Anterior cingulate cortex (tissue), 58 donors: ENCODE measurements at places on chromosomes 5 and 9.

GRCh38 chr5:71939452-71940230, 167.6 kb upstream of the MAP1B start:
- DNase-seq: no peak

- no peak for DNase-seq
Observed at GRCh38 chr5:60507687-60508086, 192.3 kb downstream of the DEPDC1B start.

DNA sequence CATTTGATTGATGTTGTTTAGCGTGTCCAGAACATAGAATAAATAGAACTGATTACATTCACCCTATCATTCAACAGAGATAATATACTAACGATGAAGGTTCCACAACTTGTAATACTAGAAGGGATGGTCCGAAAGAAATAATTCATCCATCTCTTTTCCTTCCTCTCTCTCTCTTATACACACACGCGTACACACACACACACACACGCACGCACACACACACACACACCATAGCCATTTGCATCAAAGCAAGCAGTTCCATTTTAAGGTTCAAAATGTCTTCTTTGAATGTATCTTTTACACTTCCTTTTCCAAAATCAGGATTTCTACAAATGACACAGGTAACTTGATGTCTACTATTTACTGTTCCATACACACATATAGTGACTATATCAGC, 887 bp downstream of the GDA start:
- DNase-seq: no peak

- no peak for DNase-seq
Observed at GRCh38 chr9:121354141-121354540, 15.9 kb downstream of the STOM start.

DNA sequence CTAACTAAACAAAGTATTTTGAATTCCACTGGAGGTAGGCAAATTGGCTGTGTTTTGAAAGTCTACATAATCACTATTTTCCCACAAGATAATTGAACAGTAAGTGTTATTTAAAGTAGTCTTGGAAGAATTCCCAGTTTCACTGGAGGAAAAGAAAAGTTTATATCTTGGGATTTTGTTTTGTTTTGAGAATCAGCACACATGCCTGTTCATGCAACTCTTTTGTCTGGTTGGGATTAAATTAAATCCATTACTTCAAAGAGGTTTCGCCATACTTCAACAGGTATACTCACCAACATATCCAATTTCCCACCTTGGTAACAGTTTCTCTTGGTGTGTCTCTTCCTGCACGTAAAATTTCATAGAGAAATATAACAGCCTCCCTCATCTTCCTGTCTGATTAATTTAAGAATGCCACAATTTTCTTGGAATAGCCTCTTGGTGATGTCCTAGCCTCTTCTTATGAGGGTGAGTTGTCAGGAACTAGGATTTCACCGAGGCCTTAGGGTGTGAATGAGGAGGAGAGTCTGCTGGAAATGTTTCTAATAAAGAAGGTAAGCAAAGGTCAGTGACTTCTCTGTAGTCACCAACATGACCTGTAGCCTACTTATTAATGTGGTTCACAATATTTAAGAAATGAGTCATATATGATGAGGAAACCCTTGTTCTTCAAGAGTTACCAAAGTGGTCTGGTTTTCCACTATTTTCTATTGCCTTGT, 48.1 kb downstream of the ITGA2 start:
- no peak for DNase-seq
